Uterus (tissue), 4 donors: ENCODE measurements at places on chromosomes 6 and 20.

- DNase-seq = no peak
These were observed 6.7 kb downstream of the RWDD2A start for GRCh38 chr6:83199863-83200225.

DNA sequence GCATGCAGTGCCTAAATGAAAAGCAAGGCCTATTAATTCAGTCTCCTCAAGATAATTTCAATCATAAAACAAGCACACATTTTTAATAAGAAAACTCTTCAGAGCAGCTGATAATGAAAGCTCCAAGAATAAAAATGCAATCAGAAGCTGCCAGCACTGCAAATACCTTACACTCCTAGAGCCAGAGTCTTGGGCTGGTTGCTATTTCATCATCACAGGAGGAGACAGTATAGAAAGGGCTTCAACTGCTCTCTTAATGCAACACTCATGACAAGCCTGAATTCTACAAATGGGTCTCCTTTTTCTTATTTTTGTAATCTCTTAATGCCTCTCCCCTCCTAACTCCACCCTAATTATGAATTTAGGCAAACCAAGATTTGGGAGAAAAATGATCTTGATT, 11.2 kb upstream of the MC3R start:
- DNase-seq = no peak

DNA sequence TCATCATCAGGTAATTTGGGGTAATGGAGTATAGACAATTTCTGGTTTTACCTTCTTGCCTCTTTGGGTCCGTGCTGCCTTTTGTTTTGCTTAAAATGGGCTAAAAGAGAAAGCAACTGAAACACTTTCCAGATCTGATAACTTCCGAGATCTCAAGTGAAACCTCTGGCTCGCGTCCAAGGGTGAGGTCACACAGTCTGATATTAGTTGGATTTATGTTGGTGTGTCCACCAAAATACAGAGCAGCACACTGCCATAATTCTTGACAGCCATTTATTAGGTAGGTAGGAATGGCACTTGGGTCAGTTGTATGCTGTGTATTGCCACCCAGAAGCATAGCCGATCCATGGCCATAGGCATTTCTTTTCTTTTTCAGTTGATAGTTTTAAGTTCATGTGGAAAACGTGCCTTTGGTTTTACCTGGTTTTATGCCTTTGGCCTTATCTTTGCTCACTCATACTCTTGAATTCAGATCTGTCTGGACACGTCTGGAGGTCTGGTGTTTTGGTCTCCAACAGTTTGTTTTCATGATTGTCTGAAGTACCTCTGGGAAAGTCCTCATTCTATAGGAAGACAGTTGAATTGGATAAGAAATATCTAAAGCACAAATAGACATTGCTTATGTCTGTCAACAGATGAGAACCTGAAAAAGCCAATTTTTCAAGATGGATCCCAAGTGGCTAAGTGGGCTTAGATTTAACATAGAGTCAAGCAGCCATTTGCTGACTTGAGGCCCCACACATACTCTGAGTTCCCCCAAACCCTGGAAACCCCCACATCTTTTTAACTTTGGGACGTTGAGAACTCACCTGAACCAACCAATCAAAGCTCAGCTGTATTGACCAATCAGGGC, 320.8 kb downstream of the SOX4 start:
- DNase-seq = peak; percentile 84

- no peak for DNase-seq
These were observed 4.9 kb downstream of the TBXT start for GRCh38 chr6:166162599-166163342.

DNA sequence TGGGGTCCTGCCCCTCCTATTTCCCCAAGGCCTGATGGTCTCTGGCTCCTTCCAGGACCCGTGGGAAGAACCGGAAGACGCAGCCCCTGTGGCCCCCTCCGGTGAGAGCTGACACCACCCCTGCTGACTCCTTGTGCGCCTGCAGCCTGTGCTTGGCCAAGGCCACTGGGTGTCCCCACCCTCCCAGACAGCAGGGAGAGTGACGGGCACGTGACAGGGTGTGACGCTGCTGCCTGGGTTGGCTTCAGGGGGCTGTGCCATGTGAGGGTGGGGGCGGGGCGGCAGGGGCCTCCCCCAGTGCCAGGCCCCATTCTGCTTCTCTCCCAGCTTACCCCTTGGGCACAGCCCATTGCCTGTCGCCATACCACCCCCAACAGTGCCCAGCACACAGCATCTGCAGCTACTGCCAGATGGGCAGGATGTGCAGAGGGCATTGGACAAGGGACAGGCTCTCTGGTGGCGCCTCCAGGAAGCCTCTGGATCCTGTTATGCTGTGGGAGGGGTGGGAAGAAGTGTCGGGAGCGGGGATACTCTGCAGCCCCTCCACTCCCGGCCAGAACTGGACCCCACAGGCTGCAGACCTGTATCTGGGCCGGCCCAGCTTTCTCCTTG, 2.9 kb downstream of the BIRC7 start:
- no peak for DNase-seq

- DNase-seq = no peak
These were observed 509.7 kb upstream of the MARCKS start for GRCh38 chr6:113347436-113347835.

- DNase-seq = no peak
These were observed 2.7 kb downstream of the SRF start for GRCh38 chr6:43173591-43174262.

DNA sequence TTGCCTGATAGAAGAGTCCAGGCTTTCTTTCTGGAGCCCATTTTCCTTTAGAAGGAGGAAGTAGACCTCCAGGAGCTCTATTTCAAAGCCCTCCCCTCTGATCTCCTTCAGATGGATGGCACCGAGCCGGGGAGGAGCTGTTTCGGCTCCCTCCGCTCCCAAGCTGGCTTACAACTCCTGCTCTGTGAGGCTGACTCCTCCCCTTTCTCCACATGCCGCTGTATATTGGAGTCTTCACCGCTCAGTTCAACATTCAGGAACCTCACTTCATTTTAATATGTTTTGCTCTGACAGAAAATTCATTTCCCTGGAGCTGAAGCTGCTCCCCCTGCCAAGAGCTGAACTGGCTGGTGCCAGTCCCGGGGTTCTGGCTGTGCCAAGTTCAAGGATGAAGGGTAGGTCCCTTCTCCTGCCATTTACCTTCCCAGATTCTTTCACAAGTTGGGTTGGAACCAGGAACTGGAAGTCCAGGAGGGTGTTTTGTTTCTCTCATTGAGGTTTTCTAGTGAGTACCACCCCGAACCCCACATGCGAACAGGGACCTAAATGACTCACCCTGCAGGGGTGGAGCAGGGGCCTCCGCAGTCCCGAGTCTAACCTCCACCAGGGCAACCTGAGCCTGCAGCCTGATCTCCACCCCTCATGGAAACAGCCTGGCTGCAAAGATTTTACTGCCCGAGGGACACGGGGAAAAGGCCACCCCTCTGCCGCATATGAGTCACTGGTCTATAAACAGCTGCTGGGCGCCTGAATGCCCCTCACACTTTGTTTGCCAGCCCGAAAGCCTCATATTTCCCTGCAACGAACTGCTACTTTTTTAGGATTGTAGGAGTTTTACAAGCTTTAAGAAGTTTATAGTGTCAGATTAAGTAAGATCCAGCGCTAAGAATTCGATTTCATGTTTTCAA, 68.6 kb upstream of the FOXA2 start:
- DNase-seq = no peak

GRCh38 chr6:169684056-169684455, 17.8 kb downstream of the WDR27 start:
- no peak for DNase-seq

DNA sequence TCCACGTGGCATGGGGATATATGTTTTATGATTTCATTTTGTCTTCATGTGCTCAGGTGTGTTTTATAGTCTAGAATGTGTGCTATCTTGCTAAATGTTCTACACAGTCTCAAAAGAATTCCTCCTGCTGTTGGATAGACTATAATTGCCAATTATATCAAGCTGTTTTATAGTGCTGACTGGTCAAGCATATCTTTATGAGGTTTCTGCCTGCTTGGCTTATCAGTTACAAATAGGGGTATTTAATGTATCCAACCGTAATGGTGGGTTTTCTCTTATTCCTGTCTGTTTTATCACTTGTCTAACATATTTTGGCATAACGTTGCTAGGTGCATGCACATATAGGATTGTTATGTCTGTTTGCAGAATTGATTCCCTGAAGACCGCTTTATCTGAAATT, 201.3 kb downstream of the EYS start:
- no peak for DNase-seq

- DNase-seq = no peak
These were observed 52.9 kb downstream of the KAT14 start for GRCh38 chr20:18190338-18191233.

DNA sequence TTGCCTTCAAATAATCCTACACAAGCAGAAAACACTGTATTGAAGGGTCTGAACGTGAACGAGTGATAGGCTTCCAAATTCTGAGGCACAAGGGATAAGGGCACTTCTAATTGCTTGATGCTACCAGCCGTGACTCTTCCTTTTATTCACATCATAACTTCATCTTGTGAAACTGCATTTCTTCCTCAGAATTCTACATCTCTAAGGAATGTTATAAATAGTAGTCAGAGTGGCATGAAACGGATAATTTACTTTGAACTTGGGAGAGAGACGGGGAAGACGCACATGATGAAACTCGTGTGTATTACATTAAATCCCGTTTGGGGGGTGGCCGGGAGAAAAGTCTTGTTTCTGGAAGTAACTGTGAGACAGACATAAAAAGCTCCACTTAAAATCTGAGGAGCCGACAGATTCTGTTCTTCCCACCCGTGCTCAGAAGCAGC, 754 bp downstream of the HDDC2 start:
- no peak for DNase-seq

- no peak for DNase-seq
These were observed 149.4 kb downstream of the SMOC2 start for GRCh38 chr6:168590406-168590805.

- DNase-seq = no peak
These were observed 192.3 kb downstream of the GJA1 start for GRCh38 chr6:121627761-121628160.

GRCh38 chr20:8522168-8522567, 390.1 kb downstream of the PLCB1 start:
- DNase-seq = no peak

GRCh38 chr6:44311304-44311703, 1.8 kb downstream of the AARS2 start:
- DNase-seq = no peak

GRCh38 chr6:56851541-56852259, 103.2 kb upstream of the BEND6 start:
- peak; percentile 57 for DNase-seq

GRCh38 chr6:129672881-129673631, 36.9 kb downstream of the ARHGAP18 start:
- no peak for DNase-seq

- DNase-seq = no peak
These were observed 18.8 kb upstream of the TAGAP start for GRCh38 chr6:159063549-159063948.

GRCh38 chr6:11621119-11621518, 83.6 kb downstream of the TMEM170B start:
- DNase-seq = no peak
